ENCODE measurements at places on chromosomes 4 and X. TPM values are rescaled to one million over a fixed set of nuclear protein-coding genes. Genes with fewer than 3 reads are reported as not detected.
A peak's percentile ranks its signal among the peaks of the same experiment; 100 is the strongest.

Gene PRSS12
- total RNA-seq: not detected

Gene ABCG2
- 0.13 TPM for total RNA-seq

Gene ALB
- not detected for total RNA-seq

Gene SATL1
- total RNA-seq: not detected

DNA sequence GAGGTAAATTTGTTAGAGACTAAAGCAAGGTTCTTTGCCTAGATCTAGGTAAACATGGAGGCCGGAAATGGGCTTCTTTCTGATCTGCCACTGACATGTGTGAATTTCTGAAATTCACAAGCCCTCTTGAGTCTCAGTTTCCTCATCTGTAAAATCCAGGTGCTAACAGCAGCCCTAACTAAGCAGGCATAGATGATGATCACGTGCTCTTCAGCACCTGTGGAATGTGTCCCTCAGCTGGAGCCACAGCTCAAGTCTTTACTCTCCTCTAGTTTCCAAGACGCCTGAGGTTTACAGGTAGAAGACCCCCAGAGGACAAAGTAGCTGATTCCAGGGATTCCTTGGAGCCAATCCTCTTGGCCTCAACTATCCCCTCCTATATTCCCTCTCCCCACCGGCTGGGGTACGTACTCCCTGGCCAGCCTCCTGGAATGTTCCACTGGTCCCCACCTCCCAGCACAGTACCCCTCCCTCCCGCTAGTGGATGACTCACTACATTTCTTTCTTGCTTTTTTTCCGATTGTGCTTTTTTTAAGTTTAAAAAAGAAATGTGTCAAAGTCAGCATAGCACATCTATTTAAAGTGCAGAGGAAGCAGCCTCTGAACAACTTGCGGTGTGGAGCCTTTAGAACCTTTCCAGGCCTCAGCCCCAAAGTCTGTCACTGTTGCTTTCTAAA is 98.4 kb downstream of the PHKA2 start:
- DNase-seq: no peak
- peak overlapping the region; percentile 94 for H3K27ac ChIP-seq
- H3K36me3 ChIP-seq: no peaks in the 10 kb centered on the region
- peaks cover 20% of the 10 kb centered on the region for H3K4me1 ChIP-seq
- H3K4me3 ChIP-seq: peak overlapping the region; percentile 94

- DNase-seq: no peak
- H3K36me3 ChIP-seq: no peaks in the 10 kb centered on the region
- H3K27ac ChIP-seq: no peak overlapping the region
- no peaks in the 10 kb centered on the region for H3K4me1 ChIP-seq
These were observed 46.5 kb downstream of the IDS start for GRCh38 chrX:149458586-149458985.

- no peak overlapping the region for H3K27ac ChIP-seq
- H3K4me1 ChIP-seq: no peaks in the 10 kb centered on the region
- DNase-seq: no peak
- H3K4me3 ChIP-seq: no peak overlapping the region
- no peaks in the 10 kb centered on the region for H3K36me3 ChIP-seq
These were observed 94.4 kb downstream of the TLL1 start for GRCh38 chr4:165967486-165967885.

- no peak overlapping the region for H3K4me3 ChIP-seq
- H3K36me3 ChIP-seq: peaks cover 2% of the 10 kb centered on the region
- no peaks in the 10 kb centered on the region for H3K27me3 ChIP-seq
- no peak overlapping the region for H3K27ac ChIP-seq
- no peaks in the 10 kb centered on the region for H3K4me1 ChIP-seq
These were observed 641.0 kb upstream of the FRG1 start for GRCh38 chr4:189299706-189300105.

- H3K27me3 ChIP-seq: no peaks in the 10 kb centered on the region
- H3K4me3 ChIP-seq: no peak overlapping the region
- H3K4me1 ChIP-seq: no peaks in the 10 kb centered on the region
- DNase-seq: no peak
These were observed 71.1 kb downstream of the MID1 start for GRCh38 chrX:10549280-10549679.

- no peak overlapping the region for H3K27ac ChIP-seq
- no peak for DNase-seq
- no peak overlapping the region for H3K4me3 ChIP-seq
- no peaks in the 10 kb centered on the region for H3K4me1 ChIP-seq
These were observed 147.9 kb upstream of the CTSO start for GRCh38 chr4:156101571-156101970.

DNA sequence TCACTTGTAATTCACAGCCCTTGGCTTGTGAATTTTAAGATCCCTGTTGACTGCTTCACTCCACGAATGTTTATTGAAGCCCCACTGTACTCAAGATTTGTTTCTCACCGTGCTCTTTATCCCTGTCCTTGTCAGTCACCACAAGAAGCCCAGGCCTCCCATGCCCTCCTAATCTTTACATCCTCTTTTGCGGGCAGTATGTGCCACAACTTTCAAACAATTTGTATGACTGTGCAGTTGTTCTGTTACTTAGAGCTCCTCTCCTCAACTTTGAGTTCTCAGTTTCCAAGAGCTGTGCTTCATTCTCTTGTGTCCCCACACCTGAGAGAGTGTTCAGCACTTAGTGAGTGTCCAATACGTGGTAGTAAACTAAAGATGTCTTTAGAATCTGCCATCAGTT is 467.7 kb downstream of the NKX6-1 start:
- no peaks in the 10 kb centered on the region for H3K4me1 ChIP-seq
- no peak for DNase-seq
- no peaks in the 10 kb centered on the region for H3K27me3 ChIP-seq
- H3K36me3 ChIP-seq: no peaks in the 10 kb centered on the region
- H3K4me3 ChIP-seq: no peak overlapping the region
- H3K27ac ChIP-seq: no peak overlapping the region

DNA sequence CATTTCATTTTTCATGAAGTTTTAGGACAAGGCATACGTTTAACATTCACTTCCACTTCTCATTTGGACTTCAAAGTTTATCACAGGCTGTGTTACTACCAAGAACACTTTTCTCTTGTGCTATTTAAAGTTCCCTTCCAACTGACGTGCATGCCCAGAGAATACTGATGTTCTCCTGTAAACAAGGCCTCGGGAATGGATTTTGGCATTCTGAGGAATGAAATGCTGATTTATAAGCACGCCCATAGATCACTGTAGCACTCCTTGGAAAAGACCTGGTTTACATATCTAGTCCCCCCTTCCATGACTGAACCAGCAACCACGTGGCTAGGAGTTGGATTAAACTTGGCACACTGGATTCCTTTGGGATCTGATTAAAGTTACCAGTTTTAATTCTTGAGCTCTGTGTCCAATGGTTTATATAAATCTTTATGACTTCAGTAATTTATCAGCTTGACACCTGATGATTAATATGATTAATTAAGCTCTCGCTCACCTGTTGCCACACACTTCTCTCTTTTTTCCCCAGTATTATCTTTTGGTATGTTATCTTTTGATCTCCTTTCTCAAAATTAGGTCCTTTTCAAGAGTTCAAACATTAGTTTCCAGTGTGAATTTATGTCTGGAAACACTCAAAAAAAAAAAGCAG is 122.4 kb upstream of the HAND2 start:
- H3K4me1 ChIP-seq: no peaks in the 10 kb centered on the region
- H3K4me3 ChIP-seq: no peak overlapping the region
- no peak for DNase-seq
- H3K27ac ChIP-seq: no peak overlapping the region
- peaks cover 29% of the 10 kb centered on the region for H3K27me3 ChIP-seq
- no peaks in the 10 kb centered on the region for H3K36me3 ChIP-seq

GRCh38 chrX:10244915-10245622 is 88.3 kb downstream of the CLCN4 start:
- no peak overlapping the region for H3K4me3 ChIP-seq
- H3K36me3 ChIP-seq: no peaks in the 10 kb centered on the region
- no peak for DNase-seq

GRCh38 chr4:24867766-24868296 is 45.0 kb downstream of the CCDC149 start:
- no peak overlapping the region for H3K4me3 ChIP-seq
- DNase-seq: no peak
- H3K27ac ChIP-seq: no peak overlapping the region
- no peaks in the 10 kb centered on the region for H3K4me1 ChIP-seq
- H3K36me3 ChIP-seq: no peaks in the 10 kb centered on the region

DNA sequence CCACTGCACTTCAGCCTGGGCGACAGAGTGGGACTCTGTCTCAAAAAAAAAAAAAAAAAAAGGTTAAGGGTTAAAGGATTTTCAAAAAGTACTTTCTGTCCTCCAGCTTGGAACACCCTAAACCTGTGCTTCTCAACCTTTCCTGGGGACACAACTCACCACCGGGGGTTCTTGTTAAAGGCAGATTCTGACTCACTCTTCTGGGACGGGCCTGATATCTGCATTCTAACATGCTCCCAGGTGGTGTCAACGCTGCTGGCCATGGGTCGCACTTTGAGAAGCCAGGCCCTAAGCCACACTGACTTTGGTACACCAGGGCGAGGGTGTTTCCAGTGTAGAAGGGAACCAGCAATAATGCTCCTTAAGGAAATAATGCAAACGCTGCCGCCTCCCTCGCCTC is 46.1 kb downstream of the AFAP1 start:
- H3K4me1 ChIP-seq: peaks cover 19% of the 10 kb centered on the region
- H3K27me3 ChIP-seq: no peaks in the 10 kb centered on the region
- no peak for DNase-seq
- H3K4me3 ChIP-seq: no peak overlapping the region
- H3K36me3 ChIP-seq: no peaks in the 10 kb centered on the region

- H3K4me1 ChIP-seq: peaks cover 45% of the 10 kb centered on the region
- peak overlapping the region; percentile 43 for H3K4me3 ChIP-seq
- H3K36me3 ChIP-seq: no peaks in the 10 kb centered on the region
- peak overlapping the region; percentile 74 for H3K27ac ChIP-seq
- no peak for DNase-seq
- no peaks in the 10 kb centered on the region for H3K27me3 ChIP-seq
These were observed 3.5 kb upstream of the SH3BP2 start for GRCh38 chr4:2789351-2789750.

All from T-helper 17 cell (primary cell).